Activated CD4-positive, alpha-beta T cell treated with anti-CD3 and anti-CD28 coated beads, Interleukin-2, amount 10 ng/mL, durations not matched to agents 24 days and 14 days (primary cell): ENCODE measurements at places on chromosomes 6 and 20.

DNA sequence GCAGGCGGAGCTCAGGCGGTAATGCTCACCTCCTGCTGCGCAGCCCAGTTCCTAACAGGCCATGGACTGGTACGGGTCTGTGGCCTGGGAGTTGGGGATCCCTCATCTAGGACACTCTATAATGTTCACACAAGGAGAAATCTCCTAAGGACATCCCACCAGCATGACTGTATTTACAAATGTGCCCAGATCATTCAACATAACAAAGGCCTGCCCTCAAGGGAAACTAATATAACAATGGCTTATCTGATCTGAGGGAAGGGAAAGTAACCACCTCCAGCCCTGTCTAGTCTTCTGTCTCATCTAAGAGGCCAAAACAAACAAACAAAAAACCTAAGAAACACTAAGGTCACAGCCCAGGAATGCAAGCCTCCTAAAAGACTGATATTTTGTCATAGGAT lies 232.8 kb downstream of the RNGTT start:
- H3K4me3 ChIP-seq: no peak overlapping the region
- DNase-seq: no peak
- peaks cover 36% of the 10 kb centered on the region for H3K36me3 ChIP-seq
- H3K27me3 ChIP-seq: no peaks in the 10 kb centered on the region
- H3K4me1 ChIP-seq: peaks cover 18% of the 10 kb centered on the region

DNA sequence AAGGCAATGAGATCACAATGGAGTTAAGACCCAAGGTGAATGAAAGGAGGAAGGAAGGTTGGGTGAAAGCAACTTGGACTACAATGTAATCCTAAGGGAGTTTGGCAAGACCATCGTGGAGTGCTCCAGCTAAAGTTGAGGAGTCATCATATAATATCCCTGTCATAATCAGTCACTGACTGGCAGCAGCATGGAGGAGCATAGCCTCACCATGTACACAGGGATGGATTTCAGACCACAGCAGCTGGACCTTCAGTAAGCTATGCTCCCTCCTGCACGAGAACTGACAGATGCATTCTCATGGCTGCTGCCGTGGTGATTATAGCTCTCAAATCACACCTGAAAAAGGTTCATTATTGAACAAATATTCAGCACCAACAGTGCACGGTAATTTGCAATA lies 43.0 kb downstream of the GOPC start:
- no peak overlapping the region for H3K4me3 ChIP-seq
- no peak for DNase-seq
- peaks cover 2% of the 10 kb centered on the region for H3K27me3 ChIP-seq
- no peaks in the 10 kb centered on the region for H3K4me1 ChIP-seq

DNA sequence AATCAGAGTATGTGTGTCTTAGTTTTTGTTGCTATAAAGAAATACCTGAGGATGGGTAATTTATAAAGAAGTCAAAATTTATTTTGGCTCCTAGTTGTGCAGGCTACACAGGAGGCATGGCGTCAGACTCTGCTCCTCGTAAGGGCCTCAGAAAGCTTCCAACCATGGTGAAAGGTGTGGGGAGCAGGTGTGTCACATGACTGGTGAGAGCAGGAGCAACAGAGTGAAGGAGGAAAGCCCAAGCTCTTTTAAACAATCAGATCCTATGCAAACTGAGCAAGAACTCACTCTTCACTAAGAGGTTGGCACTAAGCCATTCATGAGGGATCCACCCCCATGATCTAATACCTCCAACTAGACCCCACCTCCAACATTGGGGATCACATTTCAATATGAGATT lies 1524.3 kb downstream of the HACE1 start:
- no peak overlapping the region for H3K27ac ChIP-seq
- no peaks in the 10 kb centered on the region for H3K36me3 ChIP-seq
- DNase-seq: no peak
- no peaks in the 10 kb centered on the region for H3K27me3 ChIP-seq
- H3K4me3 ChIP-seq: no peak overlapping the region

- DNase-seq: no peak
- H3K27me3 ChIP-seq: no peaks in the 10 kb centered on the region
- H3K4me3 ChIP-seq: no peak overlapping the region
Measured at GRCh38 chr6:5036269-5036668, 32.4 kb upstream of the RPP40 start.
